ENCODE measurements at places on chromosomes 2 and 18.

- no peak for DNase-seq
Observed at GRCh38 chr2:98571796-98572195, 36.5 kb downstream of the COA5 start.

GRCh38 chr18:4888251-4889040 lies 308.6 kb downstream of the AKAIN1 start:
- DNase-seq, result no peak

DNA sequence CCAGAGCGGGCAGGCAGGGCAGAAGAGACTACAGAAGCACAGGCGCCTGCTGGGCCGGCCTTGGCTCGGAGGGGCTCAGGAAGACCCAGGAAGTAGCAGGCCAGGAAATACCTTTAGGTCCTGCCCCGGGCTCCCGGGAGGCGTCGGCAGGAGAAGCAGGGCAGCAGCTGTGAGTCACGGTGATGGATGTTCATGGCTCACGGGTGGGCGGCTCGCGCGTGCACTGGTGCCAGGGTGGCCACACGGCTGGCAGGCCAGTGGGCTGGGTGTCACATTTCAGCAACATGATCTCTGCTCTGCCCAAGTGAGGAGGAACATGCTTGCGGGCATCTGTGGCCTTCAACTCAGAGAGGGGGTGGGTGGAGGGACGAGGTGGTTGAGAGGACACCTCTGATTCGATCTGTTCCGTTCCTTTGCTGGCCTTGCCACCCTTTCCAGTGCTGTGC lies 139.3 kb downstream of the KLHL29 start:
- no peak for DNase-seq

DNA sequence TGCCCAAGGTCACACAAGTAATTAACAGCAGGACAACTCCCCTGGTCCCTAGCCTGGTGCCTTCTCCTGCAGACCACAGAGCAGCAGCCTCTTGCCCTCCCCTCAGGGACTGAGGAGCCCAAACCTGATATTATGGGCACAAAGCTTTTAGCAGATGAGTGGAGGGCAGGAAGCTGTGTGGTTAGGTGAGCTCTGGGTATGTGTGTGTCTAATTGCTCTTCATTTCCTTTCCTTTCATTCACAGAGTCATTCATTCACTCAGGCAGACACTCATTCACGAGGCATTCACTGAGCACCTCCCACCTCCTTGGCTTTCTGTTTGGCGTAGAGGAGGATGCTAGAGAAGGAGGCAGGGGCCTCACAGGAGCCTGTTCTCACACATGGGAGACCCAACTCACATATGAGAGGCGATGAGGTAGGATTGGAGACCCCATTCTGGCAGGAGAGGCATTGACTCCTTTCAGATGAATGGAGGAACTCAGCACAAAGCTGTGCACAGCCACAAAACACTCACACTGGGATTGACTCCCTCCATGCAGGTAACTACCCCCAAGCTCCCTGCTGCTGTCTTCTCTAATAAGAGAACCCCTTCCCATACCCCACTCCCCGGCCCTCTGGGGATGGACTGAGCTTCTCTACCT lies 306.8 kb upstream of the SKOR2 start:
- DNase-seq, result no peak

GRCh38 chr18:59950215-59950944 lies 50.6 kb downstream of the PMAIP1 start:
- no peak for DNase-seq

DNA sequence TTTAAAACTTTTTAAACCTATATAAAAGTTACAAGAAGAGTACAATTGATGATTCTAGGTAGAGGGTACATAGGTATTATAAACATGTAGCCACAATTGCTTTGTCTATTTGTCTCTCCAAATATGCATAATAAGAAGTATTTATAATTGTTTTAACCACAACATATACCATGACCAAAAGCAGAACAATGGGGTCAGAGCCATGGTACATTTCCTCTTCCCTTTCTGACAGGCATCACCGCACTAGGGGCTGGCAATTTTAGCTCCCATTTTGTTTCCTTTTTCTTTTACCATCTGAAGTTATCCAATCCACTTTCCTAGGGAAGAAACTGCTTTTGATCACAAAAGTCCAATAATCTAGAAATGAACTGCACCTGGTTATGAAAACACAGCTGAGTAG lies 49.3 kb downstream of the TMX3 start:
- no peak for DNase-seq

DNA sequence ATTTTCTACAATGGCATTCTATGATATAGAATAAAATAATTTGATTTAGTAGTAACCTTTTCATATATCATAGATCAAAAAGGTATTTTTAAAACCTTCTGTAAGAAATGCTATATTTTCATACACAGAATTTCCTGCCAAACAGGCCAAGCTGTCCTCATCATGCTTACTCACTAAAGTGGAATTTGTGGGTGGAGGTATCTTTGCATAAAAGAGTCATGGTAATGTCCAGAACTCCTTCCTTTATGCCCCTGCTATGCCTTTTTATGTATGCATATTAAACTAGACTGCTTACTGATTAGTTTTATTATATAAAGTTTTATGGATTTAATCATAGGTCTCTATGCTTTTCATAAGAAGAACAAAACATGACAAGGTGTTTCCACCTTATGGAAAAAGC lies 27.5 kb upstream of the MARCHF7 start:
- no peak for DNase-seq

DNA sequence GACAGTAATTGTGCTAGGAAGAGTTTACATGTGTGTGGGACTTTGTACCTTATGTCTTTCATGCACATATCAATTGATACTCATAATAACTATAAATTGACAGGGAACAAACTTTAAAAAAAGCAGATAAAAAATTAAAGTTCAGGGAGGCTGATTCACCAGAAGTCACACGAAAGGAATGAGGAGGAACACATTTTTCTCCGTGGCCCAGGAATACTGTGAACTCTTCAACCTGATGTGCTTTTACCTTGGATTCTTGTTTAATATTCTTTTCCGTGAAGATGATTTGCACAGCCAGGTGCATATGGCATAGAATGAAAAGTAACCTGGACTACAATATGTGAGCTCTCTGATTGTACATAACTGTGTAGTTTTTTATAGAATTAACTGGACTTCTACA lies 326.3 kb downstream of the CDH7 start:
- DNase-seq, result no peak

- DNase-seq, result no peak
Observed at GRCh38 chr2:107986278-107987217, at the start of gene SLC5A7. SLC5A7 (plus strand) TSS chr2:107986524; CDS start chr2:107988156, 1,632 bp downstream.

DNA sequence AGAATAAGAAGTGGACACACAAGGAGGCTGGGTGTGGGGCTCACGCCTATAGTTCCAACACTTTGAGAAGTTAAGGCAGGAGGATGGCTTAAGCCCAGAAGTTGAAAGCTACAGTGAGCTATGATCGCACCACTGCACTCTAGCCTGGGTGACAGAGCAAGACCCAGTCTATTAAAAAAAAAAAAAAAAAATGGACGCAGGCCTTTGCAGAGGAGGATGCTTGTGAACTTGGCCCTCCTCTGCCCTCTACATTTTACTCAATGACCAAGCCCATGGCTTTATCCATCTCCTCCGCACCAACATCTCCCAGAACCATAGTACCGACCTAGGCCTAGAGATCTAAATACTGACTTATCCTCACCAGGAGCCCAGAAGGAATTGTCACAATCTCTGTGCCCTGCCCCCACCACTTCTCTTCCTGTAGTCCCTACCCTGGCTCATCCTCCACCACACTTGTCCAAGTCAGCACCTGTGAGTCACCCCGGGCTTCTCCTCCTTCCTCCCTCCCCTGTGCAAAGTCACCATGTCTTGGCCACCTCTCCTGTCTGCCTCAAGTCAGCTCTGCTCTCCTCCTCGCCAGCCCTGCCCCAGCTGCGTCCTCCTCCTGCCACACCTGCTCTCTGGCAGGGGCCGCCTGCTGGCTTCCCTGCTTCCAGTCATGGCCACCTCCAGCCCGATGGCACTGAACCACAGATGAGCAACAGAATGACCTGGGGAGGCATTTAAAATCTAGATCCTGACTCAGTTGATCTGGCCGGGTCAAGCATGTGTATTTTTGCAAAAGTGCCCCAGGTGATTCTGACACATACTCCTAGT lies 35.8 kb upstream of the ASPRV1 start:
- no peak for DNase-seq

DNA sequence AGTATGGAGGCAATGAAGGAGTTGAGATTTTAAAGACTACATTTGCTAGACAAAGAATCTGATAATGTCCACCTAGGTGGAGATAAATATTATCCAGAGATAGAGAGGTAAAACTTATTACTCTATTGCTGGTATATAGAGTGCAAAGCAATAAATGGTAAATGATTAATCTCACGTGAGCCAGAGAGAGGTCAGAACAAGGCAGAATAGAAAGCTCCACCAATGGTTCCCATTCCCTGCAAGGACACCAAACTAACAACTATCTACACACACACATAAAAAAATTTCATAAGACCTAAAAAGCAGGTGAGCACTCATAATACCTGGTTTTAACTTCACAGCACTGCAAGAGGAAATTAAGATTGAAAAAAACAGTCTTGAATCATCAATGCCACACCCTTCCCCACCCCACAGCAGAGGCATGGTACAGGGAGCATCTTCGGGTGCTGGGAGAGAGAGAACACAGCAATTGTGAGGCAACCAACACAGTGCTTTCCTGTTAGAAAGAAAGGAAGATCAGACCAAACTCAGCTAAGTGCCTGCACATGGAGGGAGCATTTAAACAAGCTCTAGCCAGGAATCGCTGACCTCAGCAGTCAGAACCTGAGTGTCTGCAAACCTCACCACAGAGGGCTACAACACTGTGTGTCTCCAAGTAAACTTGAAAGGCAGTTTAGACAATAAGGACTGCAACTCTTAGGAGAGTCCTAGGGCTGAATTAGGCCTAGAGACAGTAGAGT lies 1432.6 kb upstream of the TMEFF2 start:
- DNase-seq, result no peak

DNA sequence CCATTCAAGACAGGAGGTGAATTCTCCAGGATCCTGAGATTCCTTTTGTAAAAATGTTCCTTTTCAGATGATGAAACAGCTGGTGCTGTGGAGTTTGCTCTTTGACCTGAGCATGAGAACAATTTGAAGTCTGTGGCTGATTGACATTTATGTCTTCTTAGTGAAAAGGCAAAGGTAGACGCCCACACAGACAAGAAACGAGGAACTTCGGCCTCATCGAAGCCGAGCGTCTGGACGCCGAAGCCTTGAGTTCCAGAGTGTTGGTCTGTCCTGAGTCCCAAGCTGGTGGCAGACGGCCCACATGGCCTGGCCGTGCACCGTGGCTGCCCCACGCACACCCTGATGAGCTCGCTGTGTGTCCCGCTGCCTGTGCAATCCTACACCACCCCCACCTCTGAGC lies 20.7 kb upstream of the SNTG2 start:
- no peak for DNase-seq

DNA sequence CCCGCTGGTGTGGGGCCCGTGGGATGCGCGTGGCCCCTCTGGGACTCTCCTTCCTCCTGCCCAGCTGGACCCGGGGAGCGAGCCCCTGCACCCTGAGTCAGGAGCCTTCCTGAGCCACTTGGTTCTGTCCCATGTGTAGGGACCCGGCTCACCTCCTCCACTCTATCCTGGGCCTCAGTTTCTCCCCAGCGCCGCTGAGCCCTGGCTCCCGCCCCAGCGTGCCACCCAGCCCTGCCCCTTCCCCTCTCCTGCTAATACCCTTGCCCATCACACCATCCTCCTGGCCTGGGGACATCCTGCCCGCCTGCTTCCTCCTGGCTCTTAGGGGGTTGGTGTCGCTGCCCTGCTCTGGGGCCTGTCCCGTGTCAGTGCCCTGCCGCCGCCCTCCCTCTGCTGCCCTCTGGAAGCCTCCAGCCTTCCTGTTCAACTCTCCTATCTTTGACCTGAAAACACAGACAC lies 24.8 kb downstream of the GPC1 start:
- no peak for DNase-seq

DNA sequence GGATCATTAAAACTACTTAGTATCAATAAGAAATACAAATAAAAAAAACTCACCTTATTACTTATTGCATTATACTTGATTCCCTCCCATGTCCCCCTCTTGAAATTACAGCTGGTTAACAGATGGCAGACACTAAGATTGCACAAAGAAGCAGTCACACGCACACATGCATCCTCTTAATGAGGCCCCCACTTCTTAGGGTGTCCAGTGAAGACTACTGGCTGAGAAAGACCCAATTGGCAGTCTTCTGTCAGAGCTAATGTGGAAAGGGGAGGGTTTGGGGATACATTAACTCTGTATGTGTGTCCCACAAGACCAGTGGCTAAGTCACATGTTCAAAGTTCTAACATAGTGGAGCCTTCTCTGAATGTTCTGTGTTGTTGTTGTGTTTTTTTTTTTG lies 210.7 kb downstream of the MTX2 start:
- no peak for DNase-seq

GRCh38 chr2:119760237-119760955 lies 674 bp downstream of the PTPN4 start:
- DNase-seq, result no peak

DNA sequence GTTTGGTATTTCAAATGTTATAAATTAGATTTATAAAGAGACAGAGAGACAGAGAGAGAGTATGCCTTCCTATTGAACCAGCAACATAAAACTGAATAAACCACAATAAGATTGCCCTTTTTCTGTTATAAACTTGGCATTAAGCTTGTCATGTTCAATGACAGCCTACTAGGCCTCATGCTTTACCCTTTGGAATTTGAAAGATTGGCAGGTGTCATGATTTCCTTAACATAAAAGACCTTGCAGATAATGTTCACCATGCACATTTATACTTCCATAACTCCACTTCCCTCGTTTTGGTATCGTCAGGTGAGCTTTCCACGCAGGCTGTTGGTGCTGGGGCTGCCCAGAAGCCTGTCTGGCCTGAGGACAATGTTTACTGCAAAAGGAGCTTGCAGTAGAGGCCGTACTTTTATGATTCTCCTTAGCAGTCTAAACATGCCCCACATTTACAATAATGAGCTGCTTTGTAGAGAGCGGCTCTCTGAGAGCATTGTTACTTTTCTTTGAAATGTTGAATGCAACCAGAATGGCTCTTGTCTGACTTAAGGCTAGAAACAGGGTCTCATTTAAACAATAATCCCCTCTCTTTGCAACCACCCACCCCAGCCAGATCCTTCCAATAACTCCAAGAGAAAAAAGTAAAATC lies 379.1 kb upstream of the ATP5MC3 start:
- no peak for DNase-seq

DNA sequence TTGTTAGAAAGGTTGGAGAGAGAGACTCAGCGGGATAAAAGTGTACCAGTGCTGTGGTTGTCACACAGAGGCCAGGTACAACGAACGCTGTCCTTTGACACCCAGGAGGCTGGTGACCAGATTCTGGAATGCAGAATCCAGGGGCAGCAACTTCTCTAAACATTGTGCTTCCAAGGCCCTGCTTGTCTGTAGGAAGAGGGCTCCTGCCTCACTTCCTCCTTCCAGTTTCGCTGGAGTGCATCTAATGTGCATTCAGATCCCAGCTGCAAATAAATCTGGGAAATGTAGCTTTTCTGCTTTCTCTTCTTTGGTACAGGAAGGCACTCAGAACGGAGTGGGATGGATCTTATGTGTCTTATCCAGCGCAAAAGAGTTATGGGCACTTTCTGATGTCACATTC lies 171.8 kb upstream of the ATP5MC3 start:
- DNase-seq, result no peak

- no peak for DNase-seq
Observed at GRCh38 chr2:25816249-25816648, 62.0 kb downstream of the ASXL2 start.

All from stimulated activated CD8-positive, alpha-beta memory T cell treated with anti-CD3 and anti-CD28 coated beads, Interleukin-2, amount 100 ng/mL, for 48 hours (primary cell).